ENCODE measurements at places on chromosomes 1 and 21.

- no peak for DNase-seq
These were observed 29.0 kb downstream of the HIVEP3 start for GRCh38 chr1:41889506-41890414.

GRCh38 chr1:59766227-59766855 lies 48.4 kb upstream of the HOOK1 start:
- no peak for DNase-seq

GRCh38 chr1:17539477-17540254 lies at the start of gene ARHGEF10L:
ARHGEF10L (plus strand) TSS chr1:17539698; CDS start chr1:17580596, 40,898 bp downstream.
- DNase-seq = no peak

DNA sequence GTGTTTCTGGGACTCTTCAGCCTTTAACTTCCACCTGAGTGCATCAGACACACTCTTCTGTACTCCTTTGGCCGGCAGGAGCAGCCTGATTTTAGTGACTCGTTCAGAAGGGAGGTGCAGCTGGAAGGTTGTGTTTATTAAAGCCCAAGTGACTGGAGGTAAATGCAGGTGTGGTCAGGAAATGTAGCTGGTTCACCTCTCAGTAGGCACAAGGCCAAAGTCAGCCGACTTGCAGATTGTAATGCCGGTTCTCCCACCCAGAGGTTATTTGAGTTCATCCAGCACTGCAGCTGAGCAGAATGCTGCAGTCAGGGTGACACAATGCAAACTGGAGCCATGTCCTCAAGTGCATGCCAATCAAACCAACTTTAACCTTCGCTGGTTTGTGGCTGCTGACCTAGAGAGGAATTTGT lies 91.5 kb downstream of the SPATA46 start:
- no peak for DNase-seq

DNA sequence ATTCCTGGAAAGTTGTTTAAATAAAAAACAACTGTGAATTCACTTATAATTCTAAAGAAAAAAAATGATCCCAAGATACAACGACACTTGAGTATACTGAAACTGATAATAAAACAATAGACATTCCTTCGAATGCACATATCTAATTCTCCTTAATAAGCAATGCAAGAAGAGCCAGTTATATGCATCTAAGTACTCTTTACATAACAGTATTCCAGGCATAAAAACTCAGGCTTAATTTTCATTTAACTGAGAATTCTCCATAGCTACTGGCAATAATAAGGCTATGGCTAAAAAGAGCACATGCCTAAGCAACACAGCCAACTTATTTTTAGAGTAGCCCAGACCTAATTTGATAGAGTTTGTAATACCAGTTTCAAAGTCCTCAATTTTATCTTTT lies 31.2 kb downstream of the SASS6 start:
- no peak for DNase-seq
